ENCODE measurements at places on chromosomes 5 and 9.

DNA sequence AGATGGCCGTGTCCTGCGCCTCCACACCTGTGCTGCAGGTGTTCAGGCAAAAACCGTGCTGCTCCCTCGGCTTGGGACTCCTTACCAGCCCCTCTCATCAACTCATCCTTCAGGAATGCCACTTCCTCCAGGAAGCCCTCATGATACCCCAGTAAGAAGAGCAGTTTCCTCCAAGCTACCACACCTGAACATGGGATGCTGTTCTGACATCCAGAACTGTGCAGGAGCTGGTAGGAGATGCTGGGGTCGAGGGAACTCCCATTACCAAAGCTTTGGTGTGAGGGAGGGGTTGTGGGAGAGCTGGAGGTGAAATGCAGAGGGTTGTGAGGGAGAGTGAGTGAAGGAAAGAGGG, 18.9 kb downstream of the CARD19 start:
- DNase-seq, result no peak

- no peak for DNase-seq
Observed at GRCh38 chr5:169302491-169303118, 1.7 kb upstream of the SLIT3 start.

DNA sequence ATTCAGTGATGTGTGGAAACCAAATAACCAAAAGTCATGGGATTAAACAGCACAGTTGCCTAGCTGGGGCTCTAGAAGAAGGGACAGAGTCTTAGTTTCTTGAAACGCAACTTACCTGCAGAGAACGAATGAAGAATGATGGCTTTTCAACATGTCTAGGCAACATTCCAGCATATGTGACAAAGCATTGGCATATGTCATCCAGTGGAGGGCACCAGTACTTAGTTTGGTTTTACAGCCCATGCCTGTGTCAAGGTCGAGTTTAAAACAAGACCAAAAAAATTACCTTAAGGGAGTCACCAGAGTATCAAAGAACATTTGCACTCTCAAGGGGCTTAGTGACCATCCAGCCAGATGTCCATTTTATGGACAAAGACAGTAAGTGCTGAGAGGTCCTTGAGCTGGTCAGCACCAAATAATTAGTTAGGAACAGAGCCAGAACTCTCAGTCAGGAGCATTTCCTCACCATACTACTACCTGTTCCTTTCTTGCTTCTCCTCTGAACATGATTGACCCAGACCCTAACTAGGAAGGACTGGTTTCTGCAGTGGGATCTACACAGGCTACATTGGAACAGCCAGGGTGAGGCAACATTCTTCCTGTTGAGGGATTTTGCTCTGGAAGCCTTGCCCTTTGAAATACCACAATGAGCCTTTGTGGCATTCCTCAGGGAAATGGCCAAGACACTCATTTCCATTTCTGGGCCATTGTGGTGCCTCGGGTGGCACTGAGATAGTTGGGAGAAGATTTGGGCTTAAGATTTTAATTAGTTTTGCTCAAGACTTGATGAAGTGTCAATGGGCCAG, 75.4 kb upstream of the ANKH start:
- DNase-seq, result no peak

- no peak for DNase-seq
Observed at GRCh38 chr5:180813420-180813819, 10.8 kb upstream of the MGAT1 start.

- DNase-seq, result no peak
Observed at GRCh38 chr5:10645671-10646070, 81.8 kb downstream of the ANKRD33B start.

DNA sequence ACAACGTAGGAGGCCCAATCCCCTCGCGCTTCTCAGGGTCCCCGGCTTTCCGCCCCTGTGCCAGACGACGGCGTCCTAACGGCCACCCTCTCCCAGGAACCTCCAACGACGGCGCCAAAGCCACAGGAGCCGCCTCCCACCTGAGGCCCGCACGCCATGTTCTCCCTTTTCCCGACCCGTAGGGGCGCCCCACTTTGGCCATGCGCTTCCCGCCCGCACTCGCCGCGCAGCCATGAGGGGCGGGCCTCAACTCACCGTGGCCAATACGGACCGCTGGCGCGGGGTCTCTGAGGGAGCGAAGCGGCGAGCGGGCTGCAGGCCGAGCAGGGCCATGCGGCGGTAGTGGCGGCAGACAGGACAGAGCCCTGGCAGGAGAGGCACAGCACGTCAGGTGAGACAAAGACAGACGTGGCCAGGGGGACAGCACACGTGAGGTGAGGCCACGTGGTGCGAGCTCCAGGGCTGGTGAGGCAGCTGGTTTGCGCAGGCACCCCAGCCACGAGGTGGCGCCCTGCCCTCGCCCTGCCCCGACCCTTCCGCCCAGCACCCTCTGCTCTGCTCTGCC, 1005.5 kb upstream of the PTPRD start:
- DNase-seq, result no peak

DNA sequence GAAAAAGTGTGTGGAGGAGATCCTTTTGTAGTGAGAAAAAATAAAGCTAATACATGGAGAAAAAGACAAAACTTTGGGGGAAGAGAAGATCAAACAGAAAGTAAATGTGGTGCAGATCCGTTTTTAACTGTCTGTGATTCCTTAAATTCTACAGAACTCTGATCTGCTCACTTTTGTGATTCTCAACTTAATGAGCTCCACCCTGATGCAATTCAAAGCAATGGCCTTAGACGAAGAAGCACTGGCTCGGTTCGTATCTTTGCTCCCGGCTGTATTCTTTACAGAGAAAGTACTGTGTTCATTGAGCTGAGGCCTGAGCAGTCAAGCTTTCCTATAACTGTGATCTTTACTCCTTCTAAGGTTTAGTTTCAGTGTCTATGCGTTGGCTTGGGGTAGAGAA, 453.4 kb downstream of the DMAC1 start:
- no peak for DNase-seq

GRCh38 chr5:77328930-77329647, 118.6 kb downstream of the PDE8B start:
- no peak for DNase-seq

GRCh38 chr9:112795921-112796320, 45.4 kb downstream of the SNX30 start:
- no peak for DNase-seq

GRCh38 chr5:53943938-53944337, 366.4 kb downstream of the ARL15 start:
- no peak for DNase-seq

DNA sequence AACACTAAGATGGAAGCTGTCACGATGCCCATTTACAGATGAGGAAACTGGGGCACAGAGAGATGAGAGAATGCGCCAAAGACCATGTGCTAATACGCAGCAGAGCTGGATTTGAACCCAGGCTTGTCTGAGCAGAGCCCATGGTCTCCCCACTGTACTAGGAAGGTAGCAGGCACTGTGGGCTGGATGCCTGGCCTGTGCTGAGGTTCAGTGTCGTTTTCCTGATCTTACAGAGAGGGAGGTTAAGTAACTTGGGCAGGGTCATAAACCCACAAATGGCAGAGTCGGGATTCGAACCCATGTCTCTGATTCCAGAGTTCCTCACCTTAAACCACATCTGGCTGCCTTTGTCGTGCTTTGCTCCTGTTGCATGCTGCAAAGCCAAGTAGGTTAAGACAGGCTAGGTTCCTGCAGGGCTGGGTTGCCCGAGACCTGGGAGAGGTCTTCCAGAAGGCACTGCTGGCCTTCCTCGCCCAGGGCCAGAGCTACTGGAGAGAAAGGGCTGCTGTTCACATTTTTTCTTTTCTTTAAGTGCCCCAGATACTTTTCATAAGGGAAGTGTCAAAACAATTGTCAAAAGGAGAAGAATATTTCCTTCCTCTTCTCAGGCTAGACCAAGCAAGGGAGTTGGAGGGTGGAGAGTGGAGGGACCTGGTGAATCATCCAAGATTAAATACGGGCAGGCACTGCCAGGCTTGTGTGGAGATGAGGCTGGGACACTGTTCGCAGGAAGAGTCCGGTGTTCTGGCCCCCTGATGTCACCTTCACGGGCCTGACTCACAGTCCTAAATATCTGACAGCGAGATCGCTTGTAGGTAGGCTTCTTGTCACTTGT, 3.2 kb downstream of the NEK6 start:
- DNase-seq, result no peak

DNA sequence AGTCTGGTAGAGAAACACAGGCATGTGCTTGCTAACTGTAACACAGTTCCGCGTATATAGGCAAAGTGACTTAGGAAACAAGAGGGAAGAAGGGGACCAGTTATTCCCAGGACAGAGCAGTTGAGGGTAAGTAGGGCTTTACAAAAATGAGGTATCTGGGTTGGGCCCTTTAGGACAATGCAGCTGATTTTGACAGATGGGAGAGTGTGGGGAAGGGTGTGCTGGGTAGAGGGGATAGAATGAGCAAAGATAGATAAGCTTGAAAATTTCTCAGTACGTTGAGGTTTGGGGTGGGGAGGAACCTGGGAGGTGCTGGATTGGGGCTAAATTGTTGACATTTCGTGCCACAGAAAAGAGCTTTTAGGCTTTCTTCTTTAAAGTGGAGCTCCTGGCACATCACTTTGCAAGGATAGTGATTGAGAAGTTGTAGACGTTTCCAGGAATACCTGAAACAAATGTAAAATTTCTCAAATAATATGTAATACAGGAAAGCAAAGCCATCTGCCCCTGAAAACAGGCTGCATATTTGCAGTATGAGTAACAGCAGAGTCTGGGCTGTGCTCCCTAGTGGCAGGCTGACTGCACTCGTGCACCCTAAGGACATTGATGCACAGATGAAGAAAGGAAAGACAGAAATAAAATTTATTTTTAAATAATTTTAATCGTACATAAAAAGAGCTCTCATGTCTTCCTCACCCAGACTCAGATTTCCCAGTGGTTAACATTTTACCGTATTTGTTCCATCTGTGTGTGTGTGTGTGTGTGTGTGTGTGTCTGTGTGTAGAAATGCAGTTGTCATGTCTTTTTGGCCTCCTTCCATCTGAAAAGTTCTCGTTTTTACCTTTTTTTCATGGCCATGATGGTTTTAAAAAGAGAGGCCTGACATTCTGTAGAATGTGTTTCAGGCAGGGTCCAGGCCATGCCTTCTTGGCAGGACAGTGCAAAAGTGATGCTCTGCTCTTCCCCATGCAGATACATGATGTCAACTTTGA, 144.9 kb upstream of the DMRT1 start:
- no peak for DNase-seq

- DNase-seq, result no peak
Observed at GRCh38 chr9:8628791-8629190, 829.2 kb upstream of the DMAC1 start.

GRCh38 chr5:80481019-80481893, 6.6 kb upstream of the FAM151B start:
- DNase-seq, result no peak

All from activated CD8-positive, alpha-beta memory T cell treated with anti-CD3 and anti-CD28 coated beads for 1 hour (primary cell).